ENCODE measurements at places on chromosomes 12 and 14. TPM values are rescaled to one million over a fixed set of nuclear protein-coding genes. Genes with fewer than 3 reads are reported as not detected.

- peak; percentile 56 for DNase-seq
These were observed 850 bp upstream of the ZNF385A start for GRCh38 chr12:54385251-54385914.

DNA sequence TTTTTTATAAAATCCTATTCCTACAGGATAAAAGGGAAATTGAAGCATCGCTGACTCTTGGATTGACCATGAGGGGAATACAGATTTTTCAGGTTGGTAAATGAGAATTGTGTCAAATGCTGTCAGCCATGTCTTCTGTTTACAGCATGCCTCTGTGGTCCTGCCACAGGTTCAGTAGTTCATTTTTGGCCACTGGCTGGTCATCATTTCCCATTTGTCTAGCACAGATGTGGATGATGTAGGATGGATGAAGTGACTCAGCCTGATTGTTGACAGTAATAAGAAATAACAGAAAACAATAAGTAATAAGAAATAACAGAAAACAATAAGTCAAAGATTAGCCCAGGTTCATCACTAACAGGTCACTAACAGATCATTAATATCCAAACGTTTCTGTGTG, 59.8 kb downstream of the FRMD6 start:
- DNase-seq = no peak

GRCh38 chr12:9668161-9669018, 1.1 kb upstream of the CLEC2D start:
- no peak for DNase-seq

DNA sequence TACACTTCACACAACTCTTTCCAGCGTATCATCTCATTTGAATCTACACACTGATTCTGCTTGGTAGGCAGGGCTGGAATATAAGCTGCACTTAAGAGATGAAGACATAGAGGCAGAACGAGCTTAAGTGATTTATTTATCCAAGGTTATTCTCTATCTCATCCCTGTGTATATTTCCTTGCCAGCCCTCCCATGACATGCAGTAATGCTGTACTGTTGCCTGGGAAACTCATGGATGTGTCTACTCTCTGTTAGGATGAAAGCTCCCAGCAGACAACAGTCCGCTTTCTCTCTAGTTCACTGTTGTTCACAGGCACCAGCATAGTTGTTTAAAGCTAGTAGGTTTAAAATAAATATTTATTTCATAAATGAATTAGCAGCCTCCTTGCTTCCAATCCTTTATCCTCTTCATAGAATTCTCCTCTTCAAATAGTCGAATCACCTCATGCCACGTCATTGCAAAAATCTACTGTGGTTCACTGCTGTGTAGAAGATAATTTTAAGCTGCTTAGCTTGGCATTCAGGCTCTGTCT, 25.4 kb downstream of the FGF6 start:
- no peak for DNase-seq

- DNase-seq = no peak
These were observed 7.6 kb upstream of the STAT6 start for GRCh38 chr12:57118711-57119271.

DNA sequence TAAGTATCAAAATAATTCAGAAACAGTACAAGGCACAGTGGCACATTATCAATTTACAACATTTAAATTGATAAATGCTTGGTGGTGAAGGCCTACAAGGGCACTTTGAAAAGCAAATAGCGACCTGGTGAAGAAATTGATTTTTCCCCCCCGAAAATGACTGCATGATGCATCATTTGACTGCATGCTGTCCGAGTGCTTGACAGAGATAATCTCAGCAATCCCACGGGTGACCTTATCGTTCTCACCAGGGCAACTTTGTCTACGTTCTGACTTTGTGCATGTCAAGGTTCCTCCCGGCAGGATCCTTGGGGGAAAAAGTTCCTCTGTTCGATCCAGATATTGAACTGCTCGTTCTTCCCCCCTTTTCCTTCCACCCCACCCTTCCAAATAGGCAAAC, 384.8 kb downstream of the EGLN3 start:
- no peak for DNase-seq

GRCh38 chr12:125186471-125187147, 121.4 kb downstream of the AACS start:
- no peak for DNase-seq

DNA sequence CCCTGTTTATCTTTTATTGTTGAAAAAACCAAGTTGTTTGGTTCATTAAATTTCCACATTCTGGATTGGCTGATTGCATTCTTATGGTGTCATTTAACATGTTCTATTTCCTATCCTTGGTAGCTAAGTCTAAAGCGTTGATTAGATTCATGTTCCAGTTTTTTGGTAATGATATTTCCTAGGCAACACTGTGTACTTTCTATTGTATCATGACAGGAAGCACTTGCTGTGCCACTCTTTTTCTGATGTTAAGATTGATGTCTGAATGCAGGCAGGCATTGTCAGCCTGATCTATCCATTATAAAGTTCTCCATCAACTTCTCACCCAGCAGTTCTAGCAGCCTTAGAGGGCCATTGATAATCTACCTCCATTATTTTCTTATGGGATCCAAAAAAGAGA, 91.1 kb upstream of the ARID2 start:
- no peak for DNase-seq

GRCh38 chr12:104641862-104642261, 185.1 kb downstream of the CHST11 start:
- peak; percentile 65 for DNase-seq

GRCh38 chr12:79347866-79348265, 342.9 kb downstream of the PAWR start:
- no peak for DNase-seq

- DNase-seq = no peak
These were observed 112.4 kb downstream of the APAF1 start for GRCh38 chr12:98757455-98757854.

DNA sequence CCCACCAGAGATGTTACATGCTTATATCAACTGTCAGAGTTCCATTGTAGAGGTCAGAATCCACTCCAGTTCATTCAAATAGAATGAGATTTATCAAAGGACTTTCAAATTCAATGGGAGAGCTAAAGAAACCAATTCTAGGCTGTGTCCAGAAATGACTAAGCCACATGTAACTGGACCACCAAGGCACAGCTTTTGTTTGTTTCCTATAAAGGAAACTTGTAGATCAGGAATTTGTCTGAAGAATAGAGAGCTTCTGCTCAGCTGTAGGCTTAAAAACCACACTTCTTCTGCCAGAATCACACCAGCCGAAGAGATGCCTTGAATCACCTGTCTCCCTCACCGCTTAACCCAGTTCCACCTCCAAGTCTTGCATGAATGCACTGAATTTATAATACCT, 134.0 kb upstream of the NEDD1 start:
- DNase-seq = no peak

- no peak for DNase-seq
These were observed 4.6 kb downstream of the MARCHF9 start for GRCh38 chr12:57759360-57759980.

DNA sequence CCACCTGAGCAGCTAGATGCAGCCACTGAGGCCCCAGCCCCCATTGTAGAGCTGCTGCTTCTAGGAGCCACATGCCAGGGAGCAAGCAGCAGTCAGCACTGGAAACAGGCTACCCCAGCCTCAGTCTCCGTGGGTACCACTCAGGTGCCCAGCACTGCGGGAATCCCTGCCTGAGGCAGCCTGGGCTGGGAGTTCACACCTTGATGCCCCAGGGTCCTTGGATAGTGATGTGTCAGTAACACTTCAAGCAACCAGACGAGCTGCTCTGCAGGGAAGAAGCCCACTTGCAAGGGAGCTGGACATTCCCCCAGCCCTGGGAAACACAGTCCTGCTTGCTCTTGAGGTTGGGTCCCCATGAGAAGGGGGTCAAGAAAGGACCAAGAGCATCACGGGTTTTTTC, 90.7 kb downstream of the ZFP36L1 start:
- DNase-seq = no peak

DNA sequence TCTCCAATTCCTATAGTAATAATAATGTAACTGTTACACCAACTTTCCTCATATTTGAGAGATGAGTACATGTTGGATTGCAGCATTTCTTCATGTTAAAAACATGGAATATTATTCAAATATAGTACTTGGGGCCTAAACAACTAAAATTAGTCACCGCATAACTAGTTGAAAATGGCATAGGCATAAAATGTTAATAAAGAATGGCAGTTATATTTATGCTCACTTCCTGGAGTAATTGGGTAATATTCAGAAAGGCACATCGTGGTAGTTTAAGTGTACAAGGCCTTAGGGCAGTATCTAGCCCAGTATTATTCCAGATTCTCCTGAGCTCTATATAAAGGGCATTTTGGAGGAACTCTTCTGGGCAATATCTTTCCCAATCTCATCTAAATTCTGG, 46.0 kb downstream of the ERGIC2 start:
- DNase-seq = no peak

- DNase-seq = no peak
These were observed 216.6 kb downstream of the PTPRO start for GRCh38 chr12:15538881-15539280.

CACNA1C gene
- total RNA-seq = 16.2 TPM

MMP17 gene
- total RNA-seq = 4.0 TPM

CIROP gene
- not detected for total RNA-seq

PMCH gene
- total RNA-seq = not detected

IL26 gene
- total RNA-seq = not detected

SBNO1 gene
- 23.9 TPM for total RNA-seq

PIGH gene
- total RNA-seq = 27.6 TPM
